ENCODE measurements at places on chromosomes 1 and 21.

- DNase-seq, result no peak
These were observed 59.6 kb upstream of the ITPKB start for GRCh38 chr1:226798427-226799411.

GRCh38 chr1:109791495-109792043, 27.8 kb upstream of the EPS8L3 start:
- no peak for DNase-seq

GRCh38 chr21:27079636-27080240, 112.8 kb upstream of the ADAMTS5 start:
- DNase-seq, result no peak

DNA sequence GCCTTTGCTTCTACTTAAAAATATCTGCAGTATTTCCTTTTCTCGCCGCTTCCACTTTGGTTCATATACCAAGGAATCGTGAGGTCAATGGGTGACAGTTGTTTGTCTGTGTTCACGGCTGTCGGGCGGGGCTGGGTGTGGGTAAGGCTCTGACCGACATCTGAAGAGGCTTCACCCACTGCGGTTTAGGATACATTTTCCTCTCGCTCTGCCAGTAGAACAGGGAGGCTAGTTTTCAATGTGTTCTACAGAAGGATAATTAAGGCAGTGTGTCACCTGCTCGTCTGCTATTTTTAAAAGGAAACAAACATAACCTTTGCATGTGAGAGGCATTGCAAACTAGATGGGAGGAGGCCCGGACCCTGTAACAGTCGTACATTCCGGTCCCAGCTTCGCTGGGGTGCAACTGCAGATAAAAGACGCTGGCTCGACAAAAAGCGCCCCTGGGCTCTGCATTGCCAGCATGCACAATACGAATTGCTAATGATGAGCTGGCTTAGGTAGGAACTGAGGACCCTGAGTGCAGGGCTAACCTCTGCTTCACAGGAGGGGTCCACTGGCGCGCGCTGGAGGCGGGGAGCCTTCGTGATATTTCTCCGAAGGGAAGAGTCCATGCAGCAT, 8.5 kb upstream of the ERG start:
- DNase-seq, result no peak

DNA sequence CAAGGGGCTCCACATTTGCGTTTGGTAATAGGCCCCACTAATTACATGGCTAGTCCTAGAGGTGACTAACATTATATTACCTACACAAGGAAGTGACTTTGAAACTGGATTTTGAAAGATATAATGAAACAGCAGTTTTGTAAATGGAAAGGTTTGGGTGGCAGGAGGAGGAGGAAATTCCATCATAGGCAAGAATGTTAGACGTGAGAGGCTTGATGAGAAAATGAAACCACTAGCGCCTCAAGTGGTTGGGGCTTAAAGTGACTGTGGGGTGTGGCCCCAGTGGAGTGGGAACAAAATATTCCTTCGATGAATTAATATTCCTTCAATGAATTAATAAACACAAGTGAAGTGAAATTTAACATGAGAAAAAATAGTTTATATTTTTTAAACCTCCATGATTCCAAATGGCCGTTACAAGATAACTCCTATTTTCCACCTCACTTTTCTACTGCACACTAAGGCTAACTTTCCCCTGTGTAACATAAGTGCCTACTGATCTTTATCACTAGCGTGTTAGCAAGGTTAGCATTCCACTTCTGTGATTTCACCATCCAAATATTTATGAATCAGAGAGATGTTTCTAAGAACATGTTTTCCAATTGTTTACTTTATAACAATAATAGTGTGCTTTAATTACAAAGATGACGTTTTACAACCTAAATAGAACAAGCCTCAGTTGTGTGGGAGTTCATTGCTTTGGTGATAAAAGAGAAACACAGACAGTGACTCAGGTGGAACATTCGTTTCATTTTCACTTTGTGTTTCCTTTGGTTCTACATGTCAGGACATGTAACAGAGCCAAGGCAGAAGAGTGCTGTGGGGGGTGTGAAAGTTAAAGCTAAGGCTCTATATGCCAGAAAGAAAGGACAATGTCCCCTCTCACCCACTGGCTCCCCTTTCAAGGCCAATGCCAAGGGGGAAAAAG, 12.5 kb upstream of the ATF3 start:
- peak; percentile 85 for DNase-seq

DNA sequence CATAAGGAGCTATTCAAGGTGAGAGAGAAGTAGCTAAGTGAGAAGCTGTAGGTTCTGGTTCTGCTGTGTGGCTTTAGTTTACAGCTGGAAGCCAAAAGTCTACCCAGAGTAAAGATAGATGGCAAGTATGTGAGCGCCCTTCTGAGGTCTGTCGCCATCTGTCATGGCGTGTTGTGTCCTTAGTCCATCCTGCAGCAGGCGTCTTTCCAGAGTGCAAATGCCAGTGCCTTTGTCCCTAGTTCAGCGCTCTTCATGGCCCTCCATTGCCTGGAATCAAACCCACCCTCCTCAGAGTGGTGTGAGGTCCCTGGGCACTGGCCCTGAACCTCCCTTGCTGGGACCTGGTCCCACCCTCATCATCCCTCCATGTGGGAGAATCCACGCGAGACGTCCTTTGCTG, 96.6 kb downstream of the ADARB1 start:
- no peak for DNase-seq

DNA sequence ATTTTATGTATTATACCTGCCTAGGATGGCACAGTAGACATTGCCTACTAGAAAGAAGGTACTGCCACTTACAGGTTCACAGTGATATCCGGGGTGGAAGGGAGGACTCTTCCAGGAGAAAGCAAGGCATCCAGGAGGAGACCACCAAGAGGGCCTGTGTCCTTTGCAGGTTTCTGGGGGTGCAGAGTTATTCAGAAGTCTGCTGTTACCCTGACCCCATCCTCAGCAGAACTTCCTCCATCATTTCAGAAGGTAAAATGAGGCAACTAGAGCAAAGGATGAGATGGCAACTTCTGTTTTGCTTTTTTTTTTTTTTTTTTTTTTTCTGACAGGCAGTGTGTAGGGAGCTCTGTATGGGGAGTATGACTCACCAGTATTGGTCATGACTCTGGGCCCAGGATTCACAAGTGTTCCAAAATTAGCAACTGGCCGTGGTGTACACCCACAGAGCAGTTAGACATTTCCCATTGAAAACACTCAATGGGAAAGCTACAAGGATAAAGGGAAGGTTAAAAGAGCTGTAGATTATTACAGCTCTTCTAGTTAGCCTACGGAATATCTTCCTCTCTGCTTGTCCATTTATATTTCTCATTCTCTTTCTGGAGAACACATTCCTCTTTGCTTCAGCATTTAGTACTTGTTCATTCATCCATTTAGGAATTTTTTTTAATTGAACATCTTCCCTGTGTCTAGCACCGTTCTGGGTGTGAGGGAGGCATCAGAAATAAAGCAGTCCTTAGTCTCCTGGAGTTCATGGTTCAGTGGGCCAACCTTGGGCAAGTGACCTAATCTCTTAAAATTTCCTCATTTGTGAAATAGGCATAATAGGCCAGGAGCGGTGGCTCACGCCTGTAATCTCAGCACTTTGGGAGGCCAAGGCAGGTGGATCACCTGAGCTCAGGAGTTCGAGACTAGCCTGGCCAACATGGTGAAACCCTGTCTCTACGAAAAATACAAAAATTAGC, 50.5 kb upstream of the PPP2R5A start:
- DNase-seq, result peak; percentile 92

DNA sequence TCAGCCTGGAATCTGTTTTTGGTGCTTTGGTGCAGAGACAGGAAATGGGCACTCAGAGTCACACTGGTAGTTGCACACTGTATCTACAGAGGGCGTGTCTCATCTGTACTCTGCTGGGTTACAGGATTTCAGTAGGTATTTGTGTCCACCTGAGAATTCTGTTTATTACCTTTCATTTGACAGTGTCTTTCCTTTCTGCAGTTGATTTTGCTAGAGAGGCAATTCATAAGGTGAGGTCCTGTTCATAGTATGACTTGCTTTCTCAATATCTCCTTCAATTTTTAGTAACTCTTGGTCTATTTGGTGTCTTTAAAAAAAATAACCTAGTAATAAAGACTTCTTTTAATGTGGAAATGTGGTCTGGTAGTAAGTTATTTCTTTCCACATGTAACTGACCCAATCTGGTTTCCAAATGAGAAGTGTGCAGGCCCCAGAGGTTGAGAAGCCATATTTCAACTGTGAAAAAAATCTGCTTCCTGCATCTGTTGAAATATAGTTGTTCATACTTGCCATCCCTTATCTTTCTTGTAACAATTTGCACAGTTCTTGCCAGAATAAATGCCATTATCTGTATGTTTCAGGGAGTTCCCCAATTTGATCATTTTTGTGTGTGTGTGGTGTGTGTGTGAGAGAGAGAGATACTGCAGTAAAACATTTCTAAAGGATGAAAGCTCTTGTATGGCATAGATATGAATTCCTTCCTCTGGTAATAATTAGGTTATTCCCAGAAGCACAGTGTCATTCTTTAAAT, 78.4 kb upstream of the DNAJC6 start:
- no peak for DNase-seq

DNA sequence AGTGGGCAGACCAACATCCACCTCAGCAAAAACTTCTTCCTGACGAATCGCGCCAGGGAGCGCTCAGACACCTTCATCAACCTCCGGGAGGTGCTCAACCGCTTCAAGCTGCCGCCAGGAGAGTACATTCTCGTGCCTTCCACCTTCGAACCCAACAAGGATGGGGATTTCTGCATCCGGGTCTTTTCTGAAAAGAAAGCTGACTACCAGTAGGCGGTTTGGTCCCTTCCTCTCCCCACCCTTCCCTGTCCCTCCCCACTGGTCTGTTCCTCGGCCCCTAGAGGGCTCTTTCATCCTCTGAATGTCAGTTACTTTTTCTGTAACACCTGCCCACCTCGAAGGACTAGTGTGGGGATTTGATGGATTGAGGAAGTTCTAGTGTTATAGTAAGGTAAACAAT, 46.9 kb downstream of the CAPN2 start:
- DNase-seq, result no peak

- DNase-seq, result no peak
These were observed 135.0 kb downstream of the NAV1 start for GRCh38 chr1:201673915-201674314.

DNA sequence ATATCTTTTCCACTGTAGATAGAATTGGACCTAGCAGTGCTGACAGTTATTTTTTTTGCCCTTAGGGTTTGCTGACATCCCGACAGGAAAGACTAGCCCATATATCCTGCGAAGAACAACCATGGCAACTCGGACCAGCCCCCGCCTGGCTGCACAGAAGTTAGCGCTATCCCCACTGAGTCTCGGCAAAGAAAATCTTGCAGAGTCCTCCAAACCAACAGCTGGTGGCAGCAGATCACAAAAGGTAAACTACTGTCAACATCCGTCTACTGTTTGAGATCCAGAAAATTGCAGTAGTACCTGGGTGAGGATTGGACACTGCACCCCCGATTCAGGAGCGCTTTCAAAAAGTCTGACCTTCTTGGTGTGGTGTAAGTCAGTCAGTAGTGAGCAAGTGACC, 55.8 kb downstream of the CENPF start:
- DNase-seq, result no peak

- peak; percentile 31 for DNase-seq
These were observed 7.1 kb upstream of the SSBP3 start for GRCh38 chr1:54413295-54413694.

- DNase-seq, result no peak
These were observed 51.0 kb downstream of the ZBTB18 start for GRCh38 chr1:244102046-244102445.

DNA sequence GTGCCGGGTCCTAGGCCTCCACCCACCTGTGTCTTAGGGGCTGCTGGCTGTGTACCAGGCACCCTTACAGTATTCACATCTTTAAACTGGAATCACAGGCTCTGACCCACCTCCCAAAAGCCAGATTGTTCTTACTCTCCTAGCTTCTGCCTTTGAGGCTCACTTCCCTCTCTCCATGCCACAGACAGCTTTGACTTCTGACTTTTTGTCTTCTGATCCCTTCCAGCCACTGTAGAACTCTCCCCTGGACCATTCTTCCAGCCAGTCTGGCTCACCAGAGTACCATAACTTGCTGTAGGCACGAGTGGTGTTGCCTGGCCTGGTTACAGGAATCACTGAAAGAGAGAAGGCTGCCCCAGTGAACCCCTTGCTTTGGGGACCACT, 58.1 kb upstream of the STUM start:
- no peak for DNase-seq

GRCh38 chr1:114499478-114499877, 11.5 kb downstream of the TRIM33 start:
- no peak for DNase-seq

Measured in skeletal muscle cell (primary cell).